Activated CD8-positive, alpha-beta T cell treated with anti-CD3 and anti-CD28 coated beads for 36 hours (primary cell): ENCODE measurements at places on chromosomes 2 and 18. TPM values are rescaled to one million over a fixed set of nuclear protein-coding genes. Genes with fewer than 3 reads are reported as not detected.
A peak's percentile ranks its signal among the peaks of the same experiment; 100 is the strongest.

DNA sequence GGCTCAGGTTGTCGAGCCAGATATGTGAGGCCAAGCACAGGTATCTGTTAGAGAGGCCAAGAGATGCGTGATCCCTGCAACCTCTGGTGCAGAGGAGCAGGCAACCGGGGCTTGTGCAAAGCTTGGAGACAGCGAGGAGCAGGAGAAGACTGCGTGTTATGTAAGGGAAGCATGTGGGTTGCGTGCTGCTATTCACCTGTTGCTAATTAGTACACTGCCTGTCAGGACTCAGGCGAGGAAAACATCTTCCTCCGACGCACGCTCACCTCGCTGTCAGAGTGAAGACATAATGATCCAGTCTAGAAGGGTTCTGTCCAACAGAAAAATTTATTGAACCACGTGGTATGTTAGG, 102.5 kb downstream of the HNRNPLL start:
- DNase-seq: no peak

- DNase-seq: no peak
These were observed 77.2 kb upstream of the ST8SIA3 start for GRCh38 chr18:57275111-57275510.

GRCh38 chr18:68721681-68722583, 7.0 kb upstream of the TMX3 start:
- DNase-seq: no peak

DNA sequence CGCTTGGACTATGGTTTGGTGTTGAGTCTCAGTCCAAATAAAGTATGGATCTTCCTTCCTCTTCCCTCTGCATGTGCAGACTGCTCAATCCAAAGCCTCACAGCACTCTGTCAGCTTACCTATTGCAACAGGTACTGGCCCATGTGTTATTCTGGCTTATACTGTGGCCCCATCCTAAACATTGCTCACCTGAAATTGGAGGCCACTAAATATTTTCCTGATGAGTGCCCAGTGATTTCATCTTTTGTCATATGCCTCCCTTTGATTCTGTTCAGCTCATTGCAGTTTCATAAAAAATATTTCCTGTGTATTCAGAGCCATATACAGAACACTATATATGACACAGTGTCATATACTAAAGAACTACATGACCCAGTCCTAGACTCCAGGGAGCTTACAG, 86.3 kb upstream of the FAM136A start:
- DNase-seq: no peak

DNA sequence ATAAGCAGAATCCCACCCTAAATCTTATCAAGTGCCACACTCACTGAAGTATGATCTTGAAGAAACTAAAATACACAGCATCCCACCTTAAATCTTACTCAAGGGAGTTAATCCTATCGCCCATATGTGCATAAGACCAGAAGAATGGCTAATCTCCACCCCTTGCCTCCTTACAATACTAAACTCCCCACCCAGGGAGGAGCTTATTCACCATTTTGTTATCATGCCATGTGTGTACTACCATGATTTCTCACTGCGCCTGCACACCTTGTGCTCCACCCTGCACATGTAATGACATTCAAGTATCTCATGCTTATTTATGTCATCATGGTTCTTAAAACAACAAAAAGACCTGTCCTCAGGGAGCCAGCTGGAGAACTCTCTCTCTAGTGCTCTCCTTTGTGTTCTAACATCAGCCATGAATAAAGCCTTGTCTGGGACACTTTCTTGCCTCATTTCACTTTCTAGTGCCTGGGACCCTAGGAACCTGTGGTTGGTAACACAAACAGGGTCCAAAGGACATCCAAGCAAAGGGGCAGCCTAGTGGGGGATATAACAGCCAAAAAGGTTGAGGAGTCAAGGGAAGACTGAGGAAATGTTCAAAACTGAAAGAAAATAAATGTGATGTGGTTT, 87.4 kb downstream of the SLC66A3 start:
- DNase-seq: no peak

- DNase-seq: no peak
These were observed 478.0 kb downstream of the PID1 start for GRCh38 chr2:228793116-228793515.

DNA sequence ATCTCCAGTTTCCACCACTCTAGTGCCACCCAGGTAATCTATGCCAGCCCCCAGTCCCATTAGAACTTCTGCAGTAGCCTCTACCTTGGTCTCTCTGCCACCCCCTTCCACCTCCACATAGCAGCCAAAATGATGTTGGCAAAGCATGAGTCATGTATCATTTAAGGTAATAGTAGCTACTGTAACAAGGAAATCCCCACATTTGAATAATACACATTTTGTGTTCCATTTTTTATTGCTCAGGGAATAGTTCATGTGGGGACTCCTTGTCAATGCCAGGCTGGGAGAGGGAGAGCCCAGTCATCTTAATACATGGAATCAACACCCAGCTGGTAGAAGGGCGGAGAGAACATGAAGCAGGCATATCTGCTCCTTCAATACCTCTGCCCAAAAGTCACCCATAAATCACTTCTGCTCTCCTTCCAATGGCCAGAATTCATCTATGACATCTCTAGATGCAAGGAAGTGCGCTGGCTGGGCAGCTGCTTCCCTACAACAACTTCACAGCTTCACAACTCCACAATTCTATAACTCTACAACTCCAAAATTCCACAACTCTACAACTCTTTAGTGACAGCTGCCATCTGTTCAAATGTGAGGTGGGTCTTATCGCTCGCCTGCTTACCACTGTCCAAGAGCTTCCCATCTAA, 70.6 kb upstream of the GLS start:
- DNase-seq: peak; percentile 33

DNA sequence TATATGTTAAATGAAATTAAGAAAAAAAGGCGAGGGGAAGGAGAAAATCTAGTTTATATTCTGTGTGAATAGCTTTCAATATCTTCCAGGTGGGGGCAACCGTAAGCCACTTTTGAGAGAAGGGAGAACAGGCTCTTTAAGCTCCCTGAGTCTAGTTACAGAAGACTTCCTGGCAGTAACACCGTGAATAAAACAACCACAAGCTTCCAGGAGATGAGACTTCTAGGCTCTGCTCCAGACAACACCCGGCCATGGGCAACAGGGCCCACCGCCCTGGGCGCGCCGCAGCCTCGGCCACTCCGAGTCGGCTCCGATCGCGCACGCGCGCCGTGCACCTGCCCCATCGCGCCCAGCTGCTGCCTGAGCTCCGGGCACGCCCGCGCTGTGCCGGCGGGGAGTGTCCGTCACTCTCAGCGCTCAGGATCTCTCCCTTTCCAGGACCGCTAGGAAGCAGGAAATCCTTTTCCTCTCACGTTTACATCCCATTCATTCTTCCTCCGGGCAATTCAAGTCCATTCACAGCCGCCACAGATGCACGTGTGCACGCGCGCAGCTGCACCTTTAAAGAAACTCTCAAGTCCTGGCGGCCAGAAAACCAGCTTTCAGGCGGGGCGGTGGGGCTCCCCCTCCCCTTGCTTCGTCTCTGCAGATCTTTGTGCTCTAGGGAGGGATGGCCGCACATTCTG, 19.4 kb upstream of the PAX3 start:
- DNase-seq: peak; percentile 53

DNA sequence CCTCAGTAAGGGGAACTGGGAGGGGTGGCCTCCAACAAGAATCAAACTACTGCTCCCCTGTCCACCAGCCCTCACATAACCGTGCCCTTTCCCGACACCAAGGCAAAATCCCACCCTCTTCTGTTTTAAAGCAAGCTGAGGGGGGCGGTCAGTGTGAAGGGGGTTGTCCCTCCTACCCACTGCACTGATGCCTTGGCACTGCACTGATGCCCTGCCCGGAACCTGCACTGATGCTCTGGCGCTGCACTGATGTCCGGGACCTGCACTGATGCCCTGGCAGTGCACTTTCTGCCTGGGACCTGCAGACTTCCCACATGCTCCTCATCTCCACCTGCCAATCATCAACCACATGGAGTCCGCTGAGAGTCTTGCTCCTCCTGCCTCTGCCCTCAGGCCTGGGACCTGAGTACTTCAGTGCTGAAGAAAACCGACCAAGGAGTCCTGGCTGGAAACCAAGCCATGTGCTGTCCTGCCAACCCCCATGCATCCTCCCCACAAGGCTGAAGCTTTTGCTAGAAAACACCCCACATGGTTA, 179.5 kb downstream of the SMAD2 start:
- no peak for DNase-seq

GRCh38 chr18:55405893-55406406, 182.0 kb downstream of the TCF4 start:
- DNase-seq: peak; percentile 50

- no peak for DNase-seq
These were observed 46.7 kb downstream of the DGKD start for GRCh38 chr2:233400961-233401360.

DNA sequence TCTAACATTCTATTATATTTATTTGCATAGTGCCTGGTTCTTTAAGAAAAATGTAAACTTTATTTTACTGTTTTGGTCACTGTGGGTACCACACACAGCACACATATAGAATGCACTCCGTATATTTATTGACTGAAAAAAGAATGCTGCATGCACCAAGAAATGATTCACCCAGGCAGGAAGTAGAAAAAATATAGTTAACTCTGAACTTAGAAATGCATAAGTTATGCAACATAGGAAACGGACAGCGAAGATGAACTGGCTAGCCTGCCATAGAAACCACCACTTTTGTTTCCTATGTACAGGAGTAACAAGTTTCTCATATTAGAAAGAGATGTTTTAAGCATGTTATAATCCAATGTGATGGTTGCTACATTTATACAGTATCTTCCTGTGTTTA, 635.8 kb downstream of the DSC3 start:
- no peak for DNase-seq

DNA sequence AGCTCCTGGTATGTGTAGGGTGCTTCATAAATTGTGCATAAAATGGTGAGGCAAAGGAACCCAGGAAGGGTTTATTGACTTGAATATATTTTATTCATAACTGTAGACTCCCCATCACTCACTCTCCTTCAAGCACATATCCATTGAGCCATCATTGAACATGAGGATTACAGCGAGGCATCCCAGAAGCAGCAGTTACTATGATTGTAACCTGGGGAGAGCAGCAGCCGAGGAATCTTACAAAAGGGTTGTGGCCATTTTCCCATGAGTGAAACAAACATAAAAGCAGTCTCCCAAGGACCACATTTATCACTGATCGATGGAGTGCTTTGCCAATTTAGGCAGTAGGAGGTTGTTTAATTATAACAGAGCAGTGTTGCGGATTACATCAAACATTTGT, 183.4 kb downstream of the NCK2 start:
- DNase-seq: no peak

DNA sequence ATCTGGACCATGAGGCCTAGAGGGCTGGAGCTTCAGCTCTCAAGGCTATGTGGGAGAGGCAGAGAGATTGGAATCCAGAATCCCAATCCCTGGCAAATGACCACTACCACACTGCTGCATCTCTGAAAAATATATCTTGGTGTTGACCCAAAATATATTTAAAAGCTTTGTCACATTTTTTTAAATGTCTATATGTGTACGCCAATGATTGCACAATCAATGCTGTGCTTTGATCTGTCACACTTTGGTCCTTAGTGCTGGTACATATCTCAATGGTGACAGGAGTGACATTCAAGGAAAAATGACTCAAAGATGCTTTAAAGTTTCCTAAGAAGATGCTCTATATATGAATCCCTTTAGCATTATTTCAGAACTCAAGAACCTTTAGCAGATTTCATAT, 31.7 kb upstream of the NEDD4L start:
- no peak for DNase-seq

- no peak for DNase-seq
These were observed 633 bp upstream of the ARMC9 start for GRCh38 chr2:231197706-231198290.

DNA sequence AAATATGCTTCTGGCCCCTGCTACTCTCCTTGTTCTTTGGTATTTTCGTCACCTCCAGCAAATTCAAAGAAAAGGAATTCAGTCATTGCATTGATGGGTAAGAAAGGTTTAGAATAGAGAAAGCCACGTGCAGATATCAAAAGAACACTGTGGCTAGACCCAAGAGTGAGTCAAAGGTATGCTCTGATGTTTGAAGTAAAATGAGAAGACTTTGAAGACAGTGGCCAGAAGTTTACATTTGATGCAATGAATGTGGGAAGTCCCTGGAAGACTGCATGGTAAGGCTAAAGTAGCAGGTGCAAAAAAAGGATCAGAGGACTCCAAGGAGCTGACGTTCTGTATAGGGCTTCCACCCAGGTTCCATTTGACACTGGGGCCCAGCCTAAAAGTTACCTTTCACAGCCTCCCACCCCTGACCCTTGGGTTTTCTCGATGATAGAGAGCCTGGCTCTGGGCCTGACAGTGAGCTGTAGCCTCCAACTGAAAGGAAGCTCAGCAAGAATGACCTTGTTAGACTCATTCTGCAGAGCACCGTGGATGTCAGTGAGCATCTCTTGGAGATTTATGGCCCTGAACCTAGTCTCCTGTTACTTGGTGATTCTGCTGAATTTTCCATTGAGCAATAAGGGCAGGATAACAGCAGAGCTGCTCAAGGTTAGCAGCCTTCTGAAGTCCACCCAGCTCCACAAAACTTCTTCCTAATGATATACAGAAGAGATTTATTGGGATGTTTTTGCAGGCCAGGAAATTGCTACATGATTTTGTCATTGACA, 223.7 kb upstream of the RBBP8 start:
- no peak for DNase-seq

DNA sequence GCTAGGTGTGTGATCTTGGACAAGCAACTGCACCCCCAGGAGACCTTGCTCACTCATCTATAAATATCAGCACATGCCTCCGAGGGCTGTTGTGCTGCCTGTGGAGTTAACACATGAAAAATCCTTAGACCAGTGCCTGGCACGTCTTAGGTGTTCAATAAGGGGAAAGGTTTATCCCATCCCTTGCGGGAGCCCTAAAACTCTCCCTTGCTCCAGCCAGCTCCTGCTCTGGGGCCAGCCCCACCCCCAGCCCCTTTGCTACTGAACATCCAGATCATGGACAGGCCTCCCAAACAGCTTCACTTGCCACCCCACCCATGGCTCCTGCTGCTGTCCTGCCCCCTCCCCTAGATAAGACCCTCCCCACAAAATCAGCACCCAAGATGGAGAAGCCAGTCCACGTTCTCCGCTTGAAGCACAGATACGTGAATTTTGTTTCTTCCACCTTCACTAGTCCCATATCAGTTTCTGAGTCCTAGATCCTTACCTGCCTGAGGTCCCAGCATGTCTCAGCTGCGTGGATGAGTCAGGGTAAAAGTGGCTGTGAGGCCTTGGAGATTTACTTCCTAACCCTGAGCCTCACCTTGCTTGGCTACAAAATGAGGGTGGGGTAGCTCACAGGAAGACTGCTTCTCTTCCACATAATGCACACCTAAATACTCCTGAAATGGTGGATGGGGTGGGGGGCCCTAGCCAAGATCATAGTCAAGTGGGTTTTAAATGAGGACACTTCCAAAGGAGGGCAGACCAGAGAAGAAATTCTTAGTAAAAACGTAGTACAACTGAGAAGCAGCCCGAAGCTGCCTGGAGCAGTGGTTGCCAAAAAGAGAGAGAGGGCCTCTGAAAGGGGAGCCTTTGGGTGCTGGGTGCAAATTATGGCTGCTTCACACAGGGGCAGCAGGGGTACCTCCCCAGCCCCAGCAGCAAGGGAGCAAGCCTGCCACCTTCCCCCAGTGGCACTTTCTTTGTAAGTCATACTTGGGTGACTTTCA, 40.4 kb downstream of the C1QL2 start:
- no peak for DNase-seq

GRCh38 chr18:28411806-28412205, 234.9 kb upstream of the CDH2 start:
- DNase-seq: no peak

BOD1L2 gene
- total RNA-seq: not detected

HOXD12 gene
- not detected for total RNA-seq

ANKRD53 gene
- total RNA-seq: not detected

HIBCH gene
- 19.3 TPM for total RNA-seq

SCN3A gene
- 0.07 TPM for total RNA-seq

FBLN7 gene
- total RNA-seq: 7.4 TPM

MAPK4 gene
- not detected for total RNA-seq

CERKL gene
- 0.20 TPM for total RNA-seq

AGXT gene
- not detected for total RNA-seq
